ENCODE measurements at places on chromosomes 1 and 21. TPM values are rescaled to one million over a fixed set of nuclear protein-coding genes. Genes with fewer than 3 reads are reported as not detected.
A peak's percentile ranks its signal among the peaks of the same experiment; 100 is the strongest.

Gene PGLYRP3
- total RNA-seq = 31.3 TPM

GRCh38 chr1:226560243-226560642 is 11.7 kb downstream of the STUM start:
- no peak for ATAC-seq

- no peak for ATAC-seq
Measured at GRCh38 chr1:41400225-41400624, 39.0 kb downstream of the FOXO6 start.

GRCh38 chr1:115727706-115728249 is 40.7 kb downstream of the CASQ2 start:
- peak; percentile 57 for ATAC-seq

DNA sequence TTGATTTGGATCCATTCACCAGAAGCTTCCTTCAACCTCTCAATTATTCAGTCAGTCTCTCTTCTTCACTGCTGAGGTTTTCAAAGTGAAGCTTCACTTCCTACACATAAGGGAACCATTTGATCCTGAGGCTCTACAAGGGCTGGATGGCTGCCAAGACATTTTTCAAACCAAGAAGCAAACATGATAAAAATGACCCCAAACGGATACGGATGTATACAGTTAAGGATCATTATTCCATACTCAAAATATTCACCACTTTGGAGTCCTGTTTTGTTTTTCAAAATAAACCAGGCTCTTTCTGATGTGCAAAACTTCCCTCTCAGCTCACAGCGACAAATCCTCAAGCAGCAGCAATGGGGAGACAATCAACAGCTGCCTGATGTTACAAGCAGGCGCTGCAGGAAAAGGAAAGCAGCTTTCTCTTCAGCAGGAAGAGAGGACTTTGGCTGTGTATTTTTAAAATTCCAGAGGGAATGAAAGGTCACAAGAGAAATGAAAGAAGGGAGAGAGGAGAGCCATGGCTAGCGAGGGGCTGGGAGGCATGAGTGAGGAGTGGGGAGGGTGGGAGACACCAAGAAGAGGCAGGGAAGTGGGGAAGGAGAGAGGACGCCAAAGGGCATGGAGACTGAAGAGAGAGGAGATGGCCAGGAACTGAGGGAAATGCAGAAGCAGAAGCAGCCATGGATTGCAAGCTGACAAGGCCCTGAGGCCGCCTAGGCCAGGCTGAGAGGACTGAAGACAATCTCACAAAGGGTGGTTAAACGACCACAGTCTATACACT is 145.4 kb downstream of the SLC45A1 start:
- no peak for ATAC-seq

GRCh38 chr1:29462096-29462495 is 225.8 kb downstream of the PTPRU start:
- no peak for ATAC-seq

GRCh38 chr1:100188617-100189016 is 10.6 kb upstream of the LRRC39 start:
- ATAC-seq = no peak
